ENCODE measurements at places on chromosomes 11 and 22.

GRCh38 chr11:61795459-61795858, 2.7 kb downstream of the FEN1 start:
- DNase-seq = no peak

- peak; percentile 89 for DNase-seq
Measured at GRCh38 chr11:64894070-64894811, 15.8 kb upstream of the EHD1 start.

GRCh38 chr11:116716621-116717020, 56.2 kb downstream of the BUD13 start:
- no peak for DNase-seq

DNA sequence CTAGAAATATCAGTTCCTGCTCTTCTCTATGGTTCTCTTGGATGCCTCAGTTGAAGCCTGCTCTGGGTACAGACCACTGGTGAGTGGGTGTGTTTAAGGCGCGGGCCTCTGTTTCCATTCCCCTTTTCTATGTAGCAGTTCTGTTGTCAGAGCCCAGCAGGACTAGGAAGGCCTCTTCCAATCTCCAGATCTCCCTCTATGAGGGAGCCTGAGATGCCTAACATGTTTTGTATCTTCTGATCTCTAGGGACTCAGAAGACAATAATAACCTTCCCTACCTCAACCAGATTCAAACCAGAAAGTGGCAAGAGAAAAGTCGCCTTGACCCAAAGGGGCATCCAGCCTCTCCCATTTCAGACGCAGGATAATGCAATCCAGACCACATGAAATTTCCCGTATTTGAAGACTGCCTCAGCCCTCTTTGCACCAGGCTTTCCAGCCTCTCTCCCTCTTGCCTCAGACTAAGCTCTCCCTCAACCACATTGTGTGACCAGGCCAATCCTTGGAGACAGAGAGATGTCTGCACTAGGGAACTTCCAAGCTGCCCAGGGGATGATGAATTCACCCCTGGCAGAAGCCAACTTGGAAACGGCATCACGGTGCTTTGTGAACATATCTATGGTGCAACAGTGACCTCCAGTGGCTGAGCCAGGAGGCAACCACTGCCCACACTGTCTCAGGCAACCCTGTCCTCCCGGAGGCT, 150.1 kb upstream of the UBASH3B start:
- DNase-seq = peak; percentile 16

GRCh38 chr11:22922672-22923071, 62.4 kb upstream of the CCDC179 start:
- DNase-seq = no peak

DNA sequence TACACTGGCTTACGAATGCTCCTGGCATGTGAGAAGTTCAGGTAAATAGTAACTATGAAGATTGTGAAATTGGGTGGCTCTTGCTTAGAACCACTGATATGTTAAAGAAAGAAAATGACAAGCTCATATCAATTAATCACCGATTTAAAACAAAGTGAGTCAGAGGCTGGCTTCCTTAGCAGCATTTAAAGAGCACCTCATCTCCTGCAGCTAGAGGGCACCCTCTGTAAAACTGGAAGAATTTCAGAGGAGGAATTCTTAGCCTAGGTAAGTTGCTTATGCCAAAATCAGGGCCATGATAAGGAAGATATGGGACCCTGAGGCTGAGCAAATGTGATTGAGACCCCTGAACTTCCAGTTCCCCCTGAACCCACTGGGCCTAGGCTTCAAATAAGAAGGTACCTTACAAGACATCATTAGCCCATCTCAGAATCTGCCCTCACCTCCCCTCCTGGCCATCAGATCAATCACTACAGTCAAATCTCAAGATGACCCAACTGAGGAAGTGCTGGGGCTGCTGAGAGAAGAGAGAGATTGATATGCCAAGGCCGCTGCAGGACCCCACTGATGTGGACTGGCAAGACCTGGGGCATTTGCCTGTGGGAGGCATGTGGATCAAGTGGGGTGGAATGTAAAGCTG, 8.6 kb upstream of the CD3E start:
- DNase-seq = peak; percentile 72

- DNase-seq = peak; percentile 50
Measured at GRCh38 chr11:59556115-59556916, 45.0 kb downstream of the OR4D9 start.

DNA sequence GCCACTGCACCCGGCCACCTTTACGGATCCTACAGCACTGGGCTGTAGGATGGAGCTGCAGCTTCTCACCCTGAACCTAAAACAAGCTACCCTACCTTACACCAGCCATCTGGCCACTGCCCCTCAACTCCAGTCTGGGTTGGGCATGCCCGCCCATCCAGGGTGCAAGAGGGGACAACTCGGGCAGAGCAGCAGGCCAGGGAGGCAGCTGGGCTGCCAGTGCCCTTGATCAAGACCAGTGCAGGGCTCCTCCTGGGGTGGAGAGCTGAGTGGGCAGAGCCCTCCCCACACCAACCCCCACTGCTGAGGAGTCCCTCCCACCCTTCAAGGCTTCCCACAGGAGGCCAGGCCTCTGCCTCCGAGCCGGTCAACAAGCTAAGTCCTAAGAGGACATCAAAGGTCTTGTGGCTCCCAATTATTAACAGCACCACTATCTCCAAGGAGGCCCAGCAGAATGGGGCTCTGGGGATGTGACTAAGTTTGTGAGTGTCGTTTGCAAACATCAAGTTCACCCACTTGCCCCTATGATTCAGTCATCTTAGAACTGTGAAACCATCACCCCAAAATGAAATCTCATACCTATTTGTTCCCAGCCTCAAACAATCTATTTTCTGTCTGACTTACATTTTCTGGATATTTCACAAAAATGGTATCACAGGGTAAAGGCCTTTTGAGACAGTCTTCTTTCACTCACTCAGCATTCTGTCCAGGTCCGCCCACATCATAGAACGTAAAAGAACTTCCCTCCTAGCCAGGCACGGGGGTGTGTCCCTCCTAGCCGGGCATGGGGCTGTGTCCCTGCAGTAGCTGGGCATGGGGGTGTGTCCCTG, 11.0 kb downstream of the GATD1 start:
- no peak for DNase-seq

DNA sequence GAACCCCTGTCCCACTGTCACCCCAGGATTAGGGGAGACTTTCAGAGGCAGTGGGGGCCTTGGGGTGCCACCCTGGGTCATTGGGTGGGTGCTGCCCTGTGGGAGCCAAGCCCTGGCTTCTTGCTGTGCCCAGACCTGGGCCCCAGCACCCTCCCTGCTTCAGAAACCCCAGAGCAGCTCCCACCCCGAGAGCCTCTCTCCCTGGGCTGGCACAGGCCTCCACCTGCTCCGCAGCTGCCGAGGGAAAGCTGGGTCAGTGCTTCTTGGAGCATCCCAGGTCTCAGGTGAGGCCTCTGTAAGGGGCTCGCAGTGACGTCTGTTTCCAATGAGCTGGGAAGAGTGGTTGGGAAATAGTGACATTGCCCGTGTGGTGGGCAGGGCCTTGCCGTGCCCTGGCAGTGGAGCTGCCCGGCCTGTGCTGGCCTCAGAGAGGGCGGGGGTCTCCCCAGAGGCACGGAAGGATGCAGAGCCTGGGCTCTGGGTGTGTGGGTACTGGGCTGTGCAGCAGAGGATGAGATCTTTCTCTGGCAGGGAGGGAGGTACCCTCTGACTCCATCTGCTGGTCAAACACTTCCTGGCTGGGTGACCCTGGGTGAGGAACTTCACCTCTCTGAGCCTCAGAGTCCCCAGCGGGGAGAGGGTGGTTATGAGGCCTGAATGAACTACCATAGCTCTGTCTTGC, 23.0 kb downstream of the C22orf23 start:
- DNase-seq = no peak

DNA sequence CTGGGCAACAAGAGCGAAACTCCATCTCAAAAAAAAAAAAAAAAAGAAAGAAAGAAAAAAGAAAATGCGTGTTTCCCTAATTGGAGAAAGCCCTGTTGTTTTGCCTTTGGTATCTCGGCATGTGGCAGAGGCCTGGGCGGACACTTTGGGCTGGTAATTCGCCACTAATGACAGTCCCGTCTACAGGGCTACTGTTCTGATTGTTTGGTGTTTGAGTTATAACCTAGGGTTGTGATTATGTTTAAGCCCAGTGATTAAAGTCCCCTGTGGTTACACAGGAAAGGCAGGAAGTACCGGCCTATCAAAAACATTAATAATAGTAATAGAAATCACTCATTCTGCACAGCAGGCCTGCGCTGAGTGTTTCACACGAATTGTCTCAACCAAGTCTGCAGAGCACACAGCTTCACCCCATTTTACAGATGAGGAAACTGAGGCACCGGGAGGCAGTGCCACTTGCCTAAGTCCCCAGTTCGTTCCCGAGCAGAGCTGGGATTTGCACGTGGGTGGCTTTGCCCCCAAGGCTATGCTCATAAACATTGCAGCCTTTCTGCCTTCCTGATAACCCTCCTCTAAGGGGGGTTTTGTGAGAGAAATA, 39.1 kb upstream of the GRAMD4 start:
- DNase-seq = no peak

DNA sequence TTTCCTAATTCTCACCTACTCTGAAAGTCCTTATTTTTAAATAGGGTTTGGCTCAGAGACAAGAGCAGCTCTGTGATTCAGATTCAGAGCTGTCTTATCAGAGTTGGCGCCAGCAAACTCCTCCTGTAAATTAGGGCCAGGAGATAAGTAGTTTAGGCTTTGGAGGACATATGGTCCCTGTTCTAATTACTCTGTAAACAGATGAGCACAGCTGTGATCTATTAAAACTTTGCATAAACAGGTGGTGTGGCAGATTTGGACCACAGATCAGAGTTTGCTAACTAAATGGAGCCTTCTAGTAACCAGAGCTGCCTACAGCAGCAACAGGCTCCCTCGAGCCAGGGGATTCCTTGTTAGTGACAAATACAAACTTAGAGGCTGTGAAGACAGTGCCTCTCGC, 27.9 kb downstream of the YPEL1 start:
- no peak for DNase-seq

- peak; percentile 67 for DNase-seq
Measured at GRCh38 chr11:119323532-119324033, 6.7 kb upstream of the MCAM start.

GRCh38 chr11:105229761-105230160, 90.2 kb upstream of the CARD18 start:
- no peak for DNase-seq

DNA sequence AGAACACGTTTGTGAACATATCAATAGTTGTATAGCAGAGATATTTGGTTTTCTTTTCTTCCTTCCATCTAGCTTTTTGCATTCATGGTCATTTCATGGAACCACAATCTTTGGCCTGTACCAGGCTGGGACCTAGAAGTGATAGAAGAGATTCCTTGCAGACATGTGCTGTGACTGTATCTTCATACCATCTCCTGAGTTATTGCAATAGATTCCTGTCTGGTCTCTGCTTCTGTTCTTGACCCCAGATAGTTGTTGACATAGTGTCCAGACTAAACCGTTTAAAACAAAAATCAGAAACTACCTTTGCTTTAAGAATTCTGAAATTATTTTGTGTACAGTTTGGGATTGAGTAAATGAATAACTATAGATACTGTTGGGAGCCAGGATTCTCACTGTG, 16.8 kb downstream of the PANX1 start:
- no peak for DNase-seq

GRCh38 chr11:13685461-13686108, 17.1 kb downstream of the FAR1 start:
- DNase-seq = no peak

DNA sequence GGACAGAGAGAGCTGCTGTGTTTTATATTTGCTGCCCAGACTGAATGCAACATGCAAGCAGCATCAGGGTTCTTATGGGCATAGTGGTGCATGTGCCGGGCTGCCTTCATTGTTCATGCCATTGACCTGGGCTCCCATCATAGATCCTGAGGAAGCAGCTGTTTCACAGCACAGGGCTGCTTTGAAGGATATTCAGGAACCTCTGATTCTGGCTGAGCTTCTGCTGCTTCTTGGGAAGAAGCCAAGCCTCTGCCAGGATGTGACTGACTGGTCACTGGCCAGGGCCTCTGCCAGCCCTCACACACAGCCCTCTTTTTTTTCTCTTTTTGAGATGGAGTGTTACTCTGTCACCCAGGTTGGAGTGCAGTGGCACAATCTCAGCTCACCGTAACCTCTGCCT, 43.3 kb downstream of the CYB5R2 start:
- no peak for DNase-seq

DNA sequence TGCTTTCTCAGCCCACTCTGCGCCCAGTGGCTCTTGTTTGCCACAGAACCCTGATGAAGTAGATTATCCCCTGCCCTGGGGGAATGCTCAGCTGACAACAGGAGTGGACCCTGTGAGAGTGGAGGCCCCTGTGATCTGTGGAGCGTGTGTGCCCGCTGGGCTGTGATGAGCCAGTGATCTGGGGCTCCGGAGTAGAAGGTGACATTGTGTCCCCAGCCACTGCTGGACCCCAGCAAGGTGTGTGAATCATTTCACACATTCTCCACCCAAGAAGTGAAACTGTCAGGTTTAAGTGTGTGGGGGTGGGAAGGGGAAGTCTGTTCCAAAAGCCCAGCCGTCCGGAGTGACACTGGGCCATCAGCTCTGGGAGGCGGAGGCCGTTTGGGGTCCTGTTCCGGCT, 33.1 kb upstream of the GRAMD4 start:
- DNase-seq = no peak

GRCh38 chr11:35337136-35337913, 82.0 kb downstream of the SLC1A2 start:
- peak; percentile 14 for DNase-seq

DNA sequence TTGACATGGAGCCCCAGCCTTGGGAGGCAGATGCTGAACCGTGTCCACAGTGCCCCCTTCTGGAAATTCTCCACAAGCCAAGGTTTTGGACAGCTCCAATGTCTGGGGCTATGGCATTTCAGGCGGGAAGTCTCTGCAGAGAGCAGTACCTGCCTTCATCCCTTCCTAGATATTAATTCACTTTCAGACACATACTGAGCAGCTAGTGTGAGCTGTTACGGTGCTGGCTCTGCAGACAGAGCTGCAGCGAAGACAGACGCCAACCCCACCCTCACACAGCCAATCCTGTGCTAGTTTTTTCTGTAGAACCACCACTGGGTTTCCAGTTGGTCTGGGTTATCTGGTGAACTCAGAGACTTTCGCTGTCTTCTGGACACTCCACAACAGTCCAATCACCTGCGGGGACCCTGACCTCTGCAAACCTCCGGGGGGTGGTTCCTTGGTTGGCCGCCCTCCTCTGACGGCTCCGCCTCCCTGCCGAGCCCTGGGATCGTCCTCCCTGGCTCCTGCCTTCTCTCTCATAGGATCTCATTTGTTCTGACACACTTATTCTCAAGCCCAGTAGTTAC, 9.1 kb downstream of the LMF2 start:
- DNase-seq = peak; percentile 76

DNA sequence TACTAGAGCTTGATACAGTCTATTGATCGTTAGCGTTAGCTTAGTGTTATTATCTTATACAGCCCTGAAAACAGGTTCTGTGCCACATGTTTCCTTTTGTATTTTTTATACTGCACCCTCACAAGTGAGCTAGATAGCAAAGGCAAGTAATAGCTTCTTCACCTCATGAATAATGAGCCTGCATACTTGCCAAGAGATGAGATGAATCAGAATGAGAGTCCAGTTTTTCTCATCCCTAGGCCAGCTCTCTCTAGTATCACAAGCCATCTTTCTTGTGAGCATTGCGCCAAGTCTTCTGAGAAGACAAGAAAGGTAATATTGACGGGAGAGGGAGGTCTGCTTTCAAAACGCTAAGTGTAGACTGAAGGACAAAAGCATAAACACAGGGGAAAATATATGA, 8.7 kb upstream of the CARD18 start:
- no peak for DNase-seq

GRCh38 chr22:45861259-45861658, 115.7 kb downstream of the WNT7B start:
- DNase-seq = no peak
